ENCODE measurements at places on chromosomes 6 and 20.

- no peak for DNase-seq
Measured at GRCh38 chr20:33567949-33568348, 78.1 kb downstream of the CBFA2T2 start.

DNA sequence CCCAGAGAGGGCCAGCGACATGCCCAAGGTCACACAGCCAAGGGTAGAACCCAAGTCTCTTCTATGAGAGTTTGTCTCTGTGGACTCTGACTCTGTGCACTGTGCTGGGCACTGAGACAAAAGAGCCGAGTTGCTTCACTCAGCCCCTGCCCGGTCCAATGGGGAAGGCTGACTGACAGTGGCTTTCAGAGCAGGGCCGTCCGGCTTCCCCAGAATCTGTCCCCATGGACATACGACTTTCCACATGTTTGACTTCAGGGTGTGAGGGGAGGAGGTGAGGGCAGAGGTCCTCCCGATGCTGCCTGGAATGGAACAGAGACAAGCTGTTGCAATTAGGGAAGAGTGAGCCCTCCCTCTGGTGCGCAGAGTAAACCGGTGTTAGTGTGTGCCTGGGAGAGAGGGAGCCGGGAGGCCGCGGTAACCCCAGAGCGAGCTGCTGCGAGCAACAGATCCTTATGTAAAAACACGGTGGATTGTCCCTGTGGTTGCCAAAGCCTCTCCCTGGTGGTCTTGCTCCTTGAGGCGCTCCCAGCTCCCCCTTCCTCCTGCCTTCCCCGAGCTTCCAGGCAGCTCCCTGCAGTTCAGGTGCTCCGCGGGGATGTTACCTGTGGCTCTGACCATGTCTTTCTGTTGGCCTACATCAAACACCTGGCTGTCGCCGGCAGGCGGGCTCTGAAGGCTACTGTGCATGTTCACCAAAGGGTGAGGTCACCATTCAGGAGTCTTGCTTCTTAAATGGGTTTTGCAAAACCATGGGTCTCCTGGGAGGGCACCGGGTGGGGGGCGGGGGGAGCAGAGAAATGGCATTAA, 672 bp downstream of the SIRPA start:
- DNase-seq: no peak

GRCh38 chr20:25989196-25989595, 292.5 kb upstream of the ZNF337 start:
- DNase-seq: no peak

- DNase-seq: no peak
Measured at GRCh38 chr6:14192216-14192788, 74.7 kb downstream of the CD83 start.

DNA sequence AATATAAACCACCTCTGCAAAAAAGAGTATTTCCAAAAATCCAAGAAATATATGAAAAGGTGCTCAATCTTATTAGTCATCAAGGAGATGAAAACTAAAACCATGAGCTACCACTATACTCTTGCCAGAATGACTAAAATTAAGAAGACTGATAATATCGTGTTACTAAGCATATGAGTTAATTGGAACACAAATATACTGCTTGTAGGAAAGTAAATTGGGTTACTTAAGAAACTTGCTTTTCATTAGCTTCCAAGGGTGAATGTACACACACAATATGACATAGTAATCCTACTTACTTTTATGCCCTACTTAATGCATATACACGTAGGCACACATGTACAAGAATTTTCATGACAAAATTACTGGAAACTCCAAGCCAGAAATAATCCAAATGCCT, 3.4 kb downstream of the THEMIS start:
- no peak for DNase-seq

GRCh38 chr6:12546410-12547002, 170.1 kb upstream of the PHACTR1 start:
- no peak for DNase-seq

GRCh38 chr20:52382933-52383332, 191.4 kb upstream of the ZFP64 start:
- DNase-seq: no peak
